ENCODE measurements at places on chromosomes 4 and X.

- no peaks in the 10 kb centered on the region for H3K36me3 ChIP-seq
- no peaks in the 10 kb centered on the region for H3K27me3 ChIP-seq
- no peak overlapping the region for H3K27ac ChIP-seq
- no peak for DNase-seq
- no peak overlapping the region for H3K4me3 ChIP-seq
These were observed 60.7 kb downstream of the CLNK start for GRCh38 chr4:10623862-10624261.

GRCh38 chr4:161906836-161907589 lies 256.8 kb downstream of the FSTL5 start:
- no peaks in the 10 kb centered on the region for H3K4me1 ChIP-seq
- H3K27me3 ChIP-seq: no peaks in the 10 kb centered on the region
- H3K4me3 ChIP-seq: no peak overlapping the region

GRCh38 chrX:460823-461640 lies 74.3 kb upstream of the PPP2R3B start:
- no peaks in the 10 kb centered on the region for H3K36me3 ChIP-seq
- H3K4me1 ChIP-seq: no peaks in the 10 kb centered on the region
- H3K27ac ChIP-seq: no peak overlapping the region

- no peaks in the 10 kb centered on the region for H3K4me1 ChIP-seq
- no peak overlapping the region for H3K4me3 ChIP-seq
- no peaks in the 10 kb centered on the region for H3K27me3 ChIP-seq
- no peak overlapping the region for H3K27ac ChIP-seq
- DNase-seq: no peak
These were observed 412.1 kb downstream of the ADAM29 start for GRCh38 chr4:175330236-175330635.

DNA sequence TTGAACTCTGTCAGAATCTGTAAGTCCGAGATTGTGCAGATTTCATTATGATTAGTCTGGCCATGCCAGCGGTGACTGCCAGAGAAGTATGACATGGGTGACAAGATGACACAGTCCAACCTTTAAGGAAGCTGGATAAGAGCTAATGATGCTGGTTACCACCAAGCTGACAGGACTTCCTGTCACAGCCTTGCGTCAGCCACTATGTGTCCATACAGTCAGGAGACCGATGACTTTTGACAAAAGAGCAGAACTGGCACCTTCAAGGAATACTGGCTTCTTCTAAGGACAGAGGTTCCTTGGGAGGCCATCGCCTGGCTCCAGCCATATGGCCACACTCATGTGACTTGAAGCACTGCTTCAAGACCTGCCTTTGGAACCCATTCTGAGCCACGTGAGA lies 67.2 kb upstream of the TFDP3 start:
- H3K4me1 ChIP-seq: no peaks in the 10 kb centered on the region
- H3K36me3 ChIP-seq: no peaks in the 10 kb centered on the region
- no peaks in the 10 kb centered on the region for H3K27me3 ChIP-seq
- H3K4me3 ChIP-seq: no peak overlapping the region

DNA sequence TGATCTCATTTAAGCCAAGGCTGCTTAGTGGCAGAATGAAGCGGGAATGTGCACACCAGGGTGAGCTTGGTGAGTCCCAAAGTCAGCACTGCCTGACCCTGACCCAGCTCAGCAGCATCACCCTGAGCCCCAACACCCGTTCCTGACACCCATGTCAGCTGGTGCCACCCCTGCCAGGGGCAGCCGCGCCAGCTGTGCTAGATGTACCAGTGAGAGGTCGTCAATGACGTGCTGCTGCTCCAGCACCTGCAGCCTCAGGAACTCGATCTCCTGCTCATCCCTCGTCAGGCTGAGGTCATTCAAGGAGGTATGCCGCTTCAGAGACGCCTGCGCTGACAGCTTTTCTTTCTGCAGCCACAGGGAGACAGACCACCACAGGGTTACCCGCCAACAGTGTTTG lies 61.7 kb upstream of the C4orf50 start:
- no peaks in the 10 kb centered on the region for H3K27me3 ChIP-seq
- DNase-seq: no peak
- no peaks in the 10 kb centered on the region for H3K36me3 ChIP-seq
- no peak overlapping the region for H3K27ac ChIP-seq

- no peaks in the 10 kb centered on the region for H3K36me3 ChIP-seq
- H3K4me1 ChIP-seq: no peaks in the 10 kb centered on the region
- DNase-seq: no peak
These were observed 66.1 kb upstream of the CLNK start for GRCh38 chr4:10750714-10751113.

GRCh38 chr4:32962100-32962499 lies 2241.9 kb downstream of the PCDH7 start:
- no peaks in the 10 kb centered on the region for H3K27me3 ChIP-seq
- no peaks in the 10 kb centered on the region for H3K4me1 ChIP-seq
- H3K36me3 ChIP-seq: no peaks in the 10 kb centered on the region

GRCh38 chr4:19883841-19884240 lies 367.9 kb upstream of the SLIT2 start:
- no peak overlapping the region for H3K27ac ChIP-seq
- no peaks in the 10 kb centered on the region for H3K4me1 ChIP-seq
- no peaks in the 10 kb centered on the region for H3K27me3 ChIP-seq
- H3K36me3 ChIP-seq: no peaks in the 10 kb centered on the region
- no peak for DNase-seq

- H3K27ac ChIP-seq: no peak overlapping the region
- H3K4me1 ChIP-seq: no peaks in the 10 kb centered on the region
- H3K27me3 ChIP-seq: no peaks in the 10 kb centered on the region
These were observed 4.7 kb downstream of the PTTG2 start for GRCh38 chr4:37964734-37965457.

GRCh38 chr4:86092684-86093083 lies 267.2 kb downstream of the MAPK10 start:
- H3K27me3 ChIP-seq: no peaks in the 10 kb centered on the region
- no peaks in the 10 kb centered on the region for H3K36me3 ChIP-seq
- H3K27ac ChIP-seq: no peak overlapping the region
- no peak overlapping the region for H3K4me3 ChIP-seq
- H3K4me1 ChIP-seq: no peaks in the 10 kb centered on the region

GRCh38 chr4:148044912-148045352 lies 313.0 kb downstream of the ARHGAP10 start:
- no peaks in the 10 kb centered on the region for H3K36me3 ChIP-seq
- H3K27me3 ChIP-seq: no peaks in the 10 kb centered on the region
- DNase-seq: no peak
- no peaks in the 10 kb centered on the region for H3K4me1 ChIP-seq
- no peak overlapping the region for H3K4me3 ChIP-seq

DNA sequence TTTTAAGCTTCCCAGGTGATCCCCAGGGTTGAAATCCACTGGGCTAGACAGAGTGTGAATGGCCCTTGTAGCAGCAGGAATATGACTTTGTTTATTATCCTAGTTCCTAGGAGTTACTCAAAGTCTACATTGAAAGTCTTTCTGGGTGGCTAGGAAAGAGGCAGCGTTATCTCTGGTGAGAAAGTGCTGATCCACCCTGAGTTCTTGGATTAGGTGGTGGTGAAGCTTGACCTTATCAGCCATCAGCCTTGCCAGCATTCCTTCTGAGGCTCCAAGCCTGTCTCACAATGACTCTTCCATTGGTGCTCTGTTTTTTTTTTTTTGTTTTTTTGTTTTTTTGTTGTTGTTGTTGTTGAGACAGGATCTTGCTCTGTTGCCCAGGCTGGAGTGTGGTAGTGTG lies 83.1 kb upstream of the CLCN4 start:
- no peak overlapping the region for H3K4me3 ChIP-seq
- no peaks in the 10 kb centered on the region for H3K4me1 ChIP-seq
- no peak for DNase-seq
- H3K27ac ChIP-seq: no peak overlapping the region
- no peaks in the 10 kb centered on the region for H3K36me3 ChIP-seq
- H3K27me3 ChIP-seq: no peaks in the 10 kb centered on the region

DNA sequence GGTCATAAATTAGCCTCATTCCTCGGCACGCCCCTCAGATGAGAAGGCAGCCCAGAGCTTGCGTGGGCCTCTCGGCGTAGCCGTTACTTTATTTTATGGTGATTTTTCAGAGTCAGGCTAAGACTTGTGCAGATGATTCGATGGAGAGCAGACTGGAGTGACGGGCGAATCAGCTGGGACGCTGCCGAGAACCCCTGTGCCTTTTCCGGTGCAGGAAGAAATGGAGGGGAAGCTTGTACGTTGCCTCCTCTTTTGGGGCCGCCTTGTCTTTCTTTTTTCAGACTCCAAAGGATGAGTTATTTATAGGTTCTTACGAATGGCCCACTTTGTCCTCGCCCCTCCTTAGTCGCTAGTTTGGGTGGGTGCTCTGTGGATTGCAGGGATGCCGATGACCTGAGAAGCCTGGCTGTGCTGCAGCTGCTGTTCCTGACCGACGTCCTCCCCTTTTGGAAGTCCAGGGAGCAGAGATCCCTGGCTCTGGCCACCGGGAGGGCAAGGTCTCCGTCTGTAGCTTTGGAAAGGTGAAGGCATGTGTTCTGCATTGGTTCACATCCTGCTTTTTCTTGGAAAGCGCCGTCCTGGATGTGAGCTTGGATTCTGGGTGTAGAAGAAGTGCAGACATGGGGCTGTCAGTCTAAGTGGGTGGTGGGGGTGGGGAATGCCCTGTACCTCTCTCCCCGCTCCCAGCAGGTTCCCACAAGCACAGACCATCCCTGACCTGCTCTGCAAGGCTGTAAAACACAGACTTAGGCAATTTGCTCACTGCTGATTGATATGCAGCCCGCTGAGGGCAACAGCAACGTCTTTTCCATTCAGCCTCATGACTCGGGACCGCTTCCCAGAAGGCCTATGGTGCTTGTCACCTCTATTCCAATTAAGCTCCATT lies 9.3 kb downstream of the SORCS2 start:
- H3K36me3 ChIP-seq: no peaks in the 10 kb centered on the region
- no peak for DNase-seq
- no peaks in the 10 kb centered on the region for H3K4me1 ChIP-seq
- no peak overlapping the region for H3K4me3 ChIP-seq

DNA sequence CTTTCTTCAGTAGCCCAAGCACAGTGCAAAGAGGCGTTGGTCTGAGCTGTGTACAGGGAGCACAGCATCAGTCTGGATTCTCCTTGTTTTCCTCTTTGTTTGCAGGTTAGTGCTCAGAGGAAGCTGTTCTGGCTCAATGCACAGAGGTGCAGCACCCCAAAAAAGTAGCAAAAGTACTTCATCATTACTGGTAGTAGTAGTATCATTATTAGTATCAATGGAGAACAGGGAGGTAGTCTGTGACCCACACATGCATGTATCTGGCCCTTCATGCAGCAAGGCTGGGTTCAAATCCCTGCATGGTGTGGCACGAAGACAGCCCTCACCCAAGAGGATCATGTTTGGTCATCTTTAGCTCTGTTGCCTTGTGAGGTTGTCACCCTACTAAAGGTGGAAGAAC lies 68.7 kb downstream of the CXXC4 start:
- H3K4me1 ChIP-seq: no peaks in the 10 kb centered on the region
- no peaks in the 10 kb centered on the region for H3K27me3 ChIP-seq
- H3K27ac ChIP-seq: no peak overlapping the region
- H3K36me3 ChIP-seq: no peaks in the 10 kb centered on the region
- no peak for DNase-seq
- no peak overlapping the region for H3K4me3 ChIP-seq

- no peaks in the 10 kb centered on the region for H3K4me1 ChIP-seq
- H3K36me3 ChIP-seq: no peaks in the 10 kb centered on the region
- peak; percentile 50 for DNase-seq
- no peaks in the 10 kb centered on the region for H3K27me3 ChIP-seq
These were observed 55.7 kb downstream of the PHOX2B start for GRCh38 chr4:41692717-41693345.

- no peaks in the 10 kb centered on the region for H3K36me3 ChIP-seq
- no peak overlapping the region for H3K27ac ChIP-seq
- no peak overlapping the region for H3K4me3 ChIP-seq
- no peaks in the 10 kb centered on the region for H3K27me3 ChIP-seq
- no peaks in the 10 kb centered on the region for H3K4me1 ChIP-seq
- DNase-seq: no peak
These were observed 490.8 kb downstream of the RAPGEF2 start for GRCh38 chr4:159593681-159594080.

DNA sequence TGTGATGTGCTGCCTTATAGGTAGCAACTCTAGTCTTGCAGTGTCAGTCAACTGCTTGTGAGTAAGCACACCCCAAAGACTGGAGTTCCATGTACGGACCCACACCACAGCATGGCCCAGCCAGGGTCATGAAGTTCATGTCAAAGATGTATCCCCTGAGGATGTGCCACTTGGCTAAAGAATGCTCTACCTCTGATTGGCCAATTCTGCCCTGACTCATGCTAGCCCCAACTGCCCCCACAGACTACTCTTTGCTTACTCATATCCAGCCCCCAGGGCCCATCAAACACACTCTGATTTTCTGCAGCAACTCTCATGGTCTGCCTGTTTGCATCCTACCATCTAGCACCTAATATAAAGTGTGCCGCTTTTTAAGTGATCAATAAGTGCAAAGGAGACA lies 62.5 kb downstream of the CHRDL1 start:
- no peaks in the 10 kb centered on the region for H3K27me3 ChIP-seq
- H3K36me3 ChIP-seq: no peaks in the 10 kb centered on the region
- DNase-seq: no peak

DNA sequence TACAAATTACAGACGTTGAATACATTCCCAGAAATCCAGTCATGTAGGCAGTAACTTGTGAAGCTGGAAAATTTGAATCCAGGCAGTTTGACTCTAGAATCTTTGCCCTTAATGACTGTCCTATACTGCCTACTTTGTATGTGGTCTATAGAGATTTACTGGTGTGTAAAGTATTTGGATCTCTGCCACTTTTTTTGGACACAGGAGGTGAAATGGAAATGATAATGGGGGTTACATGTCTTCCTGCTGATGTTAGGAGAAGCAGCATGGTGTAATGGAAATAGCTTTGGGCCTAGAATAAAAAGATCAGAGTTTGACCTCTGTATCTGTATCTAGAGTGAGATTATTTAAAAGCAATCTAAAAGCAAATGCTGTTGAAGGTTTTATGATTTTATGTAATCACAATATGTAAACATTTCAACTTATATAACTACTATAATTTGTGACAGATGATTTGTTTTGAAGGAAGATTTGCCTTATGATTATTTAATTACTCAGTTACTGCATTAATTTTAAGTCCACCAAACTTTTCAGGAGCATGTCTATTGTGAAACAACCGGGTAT lies 3.3 kb downstream of the COL4A5 start:
- H3K4me1 ChIP-seq: no peaks in the 10 kb centered on the region
- DNase-seq: no peak
- H3K36me3 ChIP-seq: no peaks in the 10 kb centered on the region
- no peaks in the 10 kb centered on the region for H3K27me3 ChIP-seq
- no peak overlapping the region for H3K4me3 ChIP-seq
- H3K27ac ChIP-seq: no peak overlapping the region

DNA sequence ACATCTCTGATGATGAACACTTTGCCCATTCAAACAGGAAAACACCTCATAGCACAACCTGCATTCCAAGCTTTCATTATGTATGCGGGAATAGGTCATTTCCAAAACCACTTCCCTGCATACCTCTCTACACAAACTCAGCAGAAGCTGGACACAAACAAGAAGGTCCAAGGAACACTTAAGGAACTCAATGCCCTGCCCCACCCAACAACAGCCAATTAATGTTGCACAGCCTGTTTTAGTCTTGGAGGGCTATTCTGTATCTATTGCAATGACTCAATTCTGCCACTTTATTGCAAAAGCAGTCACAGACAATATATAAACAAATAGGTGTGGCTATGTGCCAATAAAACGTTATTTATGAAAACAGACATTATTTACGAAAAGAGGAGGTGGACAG lies 16.7 kb downstream of the OPHN1 start:
- H3K36me3 ChIP-seq: no peaks in the 10 kb centered on the region
- DNase-seq: no peak
